ENCODE measurements at places on chromosomes 6 and 20.

DNA sequence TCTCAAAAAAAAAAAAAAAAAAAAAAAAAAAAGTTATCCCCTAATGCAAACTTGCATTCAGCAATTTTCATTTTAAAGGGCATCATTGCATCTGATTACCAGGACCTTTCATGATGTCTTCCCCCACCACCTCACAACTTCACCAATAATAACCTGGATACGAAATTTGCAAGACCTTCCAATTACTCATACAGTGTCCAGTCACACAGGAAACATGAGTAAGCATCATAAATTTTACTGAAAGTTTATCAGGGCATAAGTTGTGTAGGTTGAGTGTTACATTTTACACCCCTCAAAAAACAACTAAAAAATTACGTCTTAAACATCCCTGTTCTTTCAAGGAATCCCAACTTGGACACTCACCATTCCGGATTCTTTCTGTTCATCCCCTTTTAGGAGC lies 79.1 kb upstream of the ANKEF1 start:
- no peak overlapping the region for H3K27ac ChIP-seq
- DNase-seq: no peak
- H3K36me3 ChIP-seq: no peaks in the 10 kb centered on the region
- no peaks in the 10 kb centered on the region for H3K4me1 ChIP-seq

DNA sequence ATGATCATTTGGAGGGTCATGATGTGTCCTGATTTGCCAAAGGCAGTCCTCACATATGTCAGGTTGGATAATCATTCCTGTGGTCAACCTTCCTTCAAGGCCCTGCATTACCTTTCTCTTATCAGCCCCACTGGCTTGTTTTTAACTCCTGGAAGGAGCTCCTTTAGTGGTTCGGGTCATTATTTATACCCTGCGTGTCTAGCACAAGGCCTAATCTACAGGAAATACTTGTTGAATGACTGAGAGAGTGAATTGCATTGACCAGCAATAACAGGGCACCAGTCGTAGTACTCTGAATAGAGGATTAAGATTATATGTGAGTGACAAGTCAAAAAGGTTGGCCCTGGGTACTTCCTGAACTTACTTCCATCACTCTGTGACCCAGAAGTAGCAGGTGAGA lies 4.5 kb downstream of the HIVEP2 start:
- no peak overlapping the region for H3K27ac ChIP-seq
- no peak for DNase-seq
- no peaks in the 10 kb centered on the region for H3K27me3 ChIP-seq
- no peak overlapping the region for H3K4me3 ChIP-seq
- H3K36me3 ChIP-seq: no peaks in the 10 kb centered on the region

DNA sequence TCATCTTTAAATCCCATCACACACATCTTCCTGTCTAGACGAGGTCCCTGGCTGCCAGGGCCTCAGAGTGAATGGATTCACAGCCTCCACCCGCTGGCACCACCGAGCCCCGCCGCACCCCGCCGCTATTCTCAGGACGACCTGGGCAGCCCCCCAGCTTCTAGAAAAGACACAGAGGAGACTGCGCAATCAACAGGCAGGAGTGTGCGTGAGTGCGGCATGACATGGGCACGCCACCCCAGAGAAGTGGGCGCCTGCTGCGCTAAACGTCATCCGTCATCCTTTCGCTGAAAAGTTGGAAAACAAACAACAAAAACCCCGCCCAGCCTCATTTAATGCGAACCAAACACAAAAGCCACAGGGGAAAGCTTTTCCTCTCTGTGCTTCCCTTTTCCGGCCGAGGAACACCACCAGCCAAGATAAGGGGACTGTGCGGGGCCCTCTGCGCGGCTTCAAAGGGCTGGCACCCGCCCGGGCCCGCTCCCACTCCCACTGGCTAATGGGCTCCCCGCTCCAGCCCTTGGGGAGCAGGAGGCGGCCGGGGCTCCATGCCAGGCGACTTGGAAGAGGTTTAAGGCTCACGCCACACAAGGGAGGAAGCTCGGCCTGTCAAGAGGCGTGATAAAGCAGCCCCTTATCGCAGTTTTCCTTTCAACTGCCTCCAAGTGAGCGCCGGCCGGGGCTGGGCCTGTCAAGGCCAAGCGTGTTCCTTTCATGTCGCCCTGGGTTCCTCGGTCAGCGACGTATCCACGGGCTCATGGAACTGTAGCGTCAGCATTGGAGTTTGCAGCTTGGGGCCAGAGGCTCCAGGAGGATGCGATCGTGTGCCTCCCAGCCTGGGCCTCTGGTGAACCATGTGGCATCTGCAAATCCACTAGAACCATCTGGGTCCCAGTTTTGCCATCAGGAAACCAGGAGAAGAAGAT lies 50.1 kb downstream of the NFATC2 start:
- no peaks in the 10 kb centered on the region for H3K36me3 ChIP-seq
- H3K4me3 ChIP-seq: no peak overlapping the region
- H3K4me1 ChIP-seq: peaks cover 26% of the 10 kb centered on the region
- DNase-seq: peak; percentile 77
- H3K27me3 ChIP-seq: no peaks in the 10 kb centered on the region

GRCh38 chr6:163876391-163876790 lies 461.9 kb downstream of the QKI start:
- no peak overlapping the region for H3K4me3 ChIP-seq
- no peak for DNase-seq
- no peaks in the 10 kb centered on the region for H3K4me1 ChIP-seq
- no peak overlapping the region for H3K27ac ChIP-seq
- H3K36me3 ChIP-seq: no peaks in the 10 kb centered on the region
- no peaks in the 10 kb centered on the region for H3K27me3 ChIP-seq

DNA sequence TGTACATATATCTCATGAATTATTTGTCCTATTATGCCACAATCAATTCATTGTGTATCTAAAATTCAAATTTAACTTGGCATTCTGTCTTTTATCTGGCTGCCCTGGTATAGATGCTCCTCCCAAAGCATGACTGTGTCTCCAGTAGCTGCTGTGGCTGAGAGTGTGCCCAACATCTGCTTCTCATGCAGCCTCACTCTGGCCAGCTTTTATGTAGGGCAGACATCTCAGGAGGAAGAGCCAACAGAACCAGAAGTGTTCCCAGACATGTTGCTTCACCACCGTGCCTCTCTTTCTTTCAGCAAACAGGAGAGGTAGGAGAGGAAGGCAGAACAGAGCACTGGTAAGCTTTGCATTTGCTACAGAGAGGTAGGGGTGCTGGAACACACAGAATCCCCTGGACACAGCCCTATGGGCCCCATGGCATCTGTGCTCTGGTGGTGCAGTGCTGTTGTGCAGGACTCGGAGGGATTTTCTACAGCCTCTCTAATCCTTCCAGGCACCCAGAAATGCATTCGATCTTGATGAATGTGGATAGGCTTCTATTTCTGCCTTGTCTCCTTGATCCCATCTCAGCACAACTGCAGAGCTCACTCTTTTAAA lies 637.1 kb downstream of the UTRN start:
- no peak overlapping the region for H3K27ac ChIP-seq
- H3K4me3 ChIP-seq: no peak overlapping the region
- no peaks in the 10 kb centered on the region for H3K4me1 ChIP-seq
- H3K27me3 ChIP-seq: no peaks in the 10 kb centered on the region

DNA sequence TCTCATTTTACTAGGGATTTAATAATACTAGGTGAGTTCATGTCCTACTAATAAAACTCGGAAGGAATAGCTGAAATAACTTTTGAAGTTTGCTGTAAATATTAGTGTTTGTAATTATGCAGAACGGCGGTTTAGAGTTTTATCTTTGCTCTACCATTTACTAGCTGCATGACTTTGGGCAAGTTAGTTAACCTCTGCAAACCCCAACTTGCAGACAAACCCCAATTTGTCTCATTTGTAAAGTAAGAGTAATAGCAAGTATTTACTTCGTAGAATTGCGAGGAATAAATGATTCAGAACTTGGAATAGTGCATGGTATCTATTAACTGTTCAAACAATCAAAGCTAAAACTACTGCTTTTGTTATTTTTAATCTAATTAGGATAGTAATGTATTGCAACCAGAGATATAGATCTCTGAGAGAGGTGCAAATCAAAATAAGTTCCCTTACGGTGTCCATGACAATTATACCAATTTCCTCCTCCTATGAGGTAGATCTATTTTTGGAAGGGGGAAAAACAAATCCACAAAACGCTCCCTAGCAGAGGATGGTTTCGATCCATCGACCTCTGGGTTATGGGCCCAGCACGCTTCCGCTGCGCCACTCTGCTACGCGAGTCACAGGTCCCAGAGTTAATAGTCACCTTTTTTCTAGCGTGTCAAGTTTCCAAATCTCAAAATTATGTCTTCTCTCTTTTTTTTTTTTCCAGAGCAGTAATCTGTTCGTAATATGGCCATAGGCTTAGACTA lies 35.1 kb upstream of the BTN3A2 start:
- H3K4me1 ChIP-seq: no peaks in the 10 kb centered on the region
- H3K36me3 ChIP-seq: no peaks in the 10 kb centered on the region
- H3K27ac ChIP-seq: no peak overlapping the region
- DNase-seq: no peak

Measured in right atrium auricular region (tissue), 2 donors.